ENCODE measurements at places on chromosomes 1 and 21. TPM values are rescaled to one million over a fixed set of nuclear protein-coding genes. Genes with fewer than 3 reads are reported as not detected.

GRCh38 chr1:233224311-233224710 is 71.2 kb downstream of the PCNX2 start:
- no peak for DNase-seq

- peak; percentile 18 for DNase-seq
Measured at GRCh38 chr1:55632906-55633305, 417.7 kb upstream of the USP24 start.

DNA sequence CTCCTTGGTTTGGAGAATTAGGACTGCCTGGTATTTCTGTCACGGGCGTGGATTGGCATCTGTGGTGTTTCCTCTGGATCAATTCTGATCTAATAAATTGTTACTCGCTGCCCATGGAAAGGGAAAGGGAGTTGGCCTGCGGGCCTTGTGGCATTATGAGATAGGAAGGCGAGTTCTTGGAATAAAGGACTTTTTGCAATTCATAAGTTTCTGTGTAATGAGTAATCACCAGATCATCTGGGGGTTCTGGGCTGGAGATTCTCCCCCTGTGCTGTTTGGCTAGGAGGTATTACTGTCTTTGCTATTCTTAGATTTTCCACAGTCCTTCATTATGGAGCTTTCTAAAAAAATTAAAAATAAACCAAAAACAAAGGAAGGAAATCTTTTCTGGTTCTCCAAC is 315.9 kb downstream of the CAMTA1 start:
- DNase-seq = no peak

- no peak for DNase-seq
Measured at GRCh38 chr1:183284086-183284485, 98.0 kb downstream of the LAMC2 start.

The EPHA8 gene
- 0.46 TPM for total RNA-seq

- no peak for DNase-seq
Measured at GRCh38 chr1:74534241-74534640, 21.8 kb upstream of the LRRC53 start.

DNA sequence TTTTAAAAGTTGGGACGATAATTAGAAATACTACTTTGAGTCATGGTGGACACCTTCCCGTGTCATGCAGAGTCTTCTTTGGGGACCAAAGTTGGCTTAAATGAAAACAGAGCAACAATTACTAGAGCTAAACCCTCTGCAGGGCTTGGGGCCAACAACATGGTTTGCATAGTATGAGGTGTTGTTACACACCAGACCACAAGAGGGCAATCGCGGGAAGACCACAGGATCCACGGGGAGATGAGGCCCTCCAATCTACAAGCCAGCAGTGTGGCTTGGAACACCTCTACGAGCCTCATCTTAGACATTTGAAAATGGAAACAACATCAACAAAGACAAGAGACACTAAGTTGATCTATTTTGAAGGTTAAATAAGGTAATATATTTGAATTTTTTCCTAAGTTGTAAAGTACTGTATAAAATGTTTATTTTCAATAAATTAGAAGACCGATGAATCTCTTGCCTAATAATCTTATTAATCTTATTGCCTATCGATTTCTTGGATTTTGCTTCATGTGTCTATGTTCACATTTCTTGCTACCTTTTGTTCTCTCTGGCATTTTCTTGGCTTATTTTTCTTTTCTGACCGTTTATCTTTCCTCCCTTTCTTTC is 8.2 kb upstream of the SMCP start:
- DNase-seq = peak; percentile 50
